ENCODE measurements at places on chromosomes 7 and 10.

- DNase-seq: peak; percentile 72
Measured at GRCh38 chr7:50632561-50633413, 67.6 kb upstream of the DDC start.

DNA sequence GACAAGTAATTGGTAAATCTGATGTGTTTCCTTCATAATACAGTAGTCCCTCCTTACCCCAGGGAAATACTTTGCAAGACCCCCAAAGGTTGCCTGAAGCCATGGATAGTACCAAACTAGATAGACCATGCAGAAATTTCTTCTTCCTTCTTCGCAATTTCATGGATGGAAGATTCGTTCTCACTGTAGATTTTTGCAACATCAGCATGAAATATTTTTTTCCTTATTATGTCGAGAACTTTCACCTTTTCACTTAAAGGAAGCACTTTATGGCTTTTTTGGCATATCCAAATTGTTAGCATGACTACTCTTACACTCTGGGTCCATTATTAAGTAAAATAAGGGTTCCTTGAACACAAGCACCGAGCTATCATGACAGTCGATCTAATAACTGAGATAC, 333.2 kb downstream of the LHFPL3 start:
- DNase-seq: no peak

DNA sequence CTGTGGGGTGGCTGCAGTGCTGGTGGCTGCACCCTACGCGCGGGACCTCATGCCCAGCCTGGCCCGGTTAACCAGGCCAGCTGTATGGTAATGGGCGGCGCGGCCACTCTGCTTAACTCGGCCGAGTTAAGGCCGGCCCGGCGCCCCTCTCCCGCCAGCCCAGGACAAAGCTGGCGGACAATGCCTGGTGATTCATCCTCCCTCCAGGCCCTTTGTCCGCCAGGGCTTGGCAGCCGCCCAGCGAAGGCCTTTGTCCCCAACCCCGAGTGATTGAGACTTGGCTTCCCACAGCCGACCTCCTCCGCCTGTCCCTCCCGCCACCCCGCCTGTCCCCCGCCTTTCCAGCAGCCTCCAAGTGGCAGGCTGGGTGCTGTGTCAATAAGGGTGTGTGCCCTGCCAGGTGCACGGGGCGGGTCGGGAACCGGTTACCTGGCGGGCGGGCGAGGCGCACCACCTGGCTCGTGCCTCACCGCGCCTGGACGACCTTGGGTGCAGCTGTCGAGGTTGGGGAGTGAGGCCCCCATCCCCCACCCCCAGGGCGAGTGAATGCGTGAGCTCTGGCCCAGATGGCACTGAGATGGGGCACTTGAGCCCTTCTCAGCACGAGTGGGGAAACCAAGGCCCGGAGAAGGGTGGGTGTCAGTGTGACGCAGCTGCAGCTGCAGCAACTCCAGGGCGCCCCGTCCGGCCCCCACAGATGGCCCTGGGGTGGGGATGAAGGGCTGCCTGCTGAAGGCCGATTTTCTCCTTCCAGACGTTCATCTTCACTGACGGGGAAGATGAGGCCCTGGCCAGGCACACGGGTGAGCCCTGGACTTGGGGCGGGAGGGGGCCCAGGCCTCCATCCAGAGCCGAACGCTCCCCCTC, 4.6 kb downstream of the LFNG start:
- peak; percentile 98 for DNase-seq

GRCh38 chr10:47246406-47247147, 53.4 kb upstream of the GDF10 start:
- no peak for DNase-seq

Data from SHP77 (cell line).